Muscle of back (tissue), 13 donors: ENCODE measurements at places on chromosomes 6 and 20.

DNA sequence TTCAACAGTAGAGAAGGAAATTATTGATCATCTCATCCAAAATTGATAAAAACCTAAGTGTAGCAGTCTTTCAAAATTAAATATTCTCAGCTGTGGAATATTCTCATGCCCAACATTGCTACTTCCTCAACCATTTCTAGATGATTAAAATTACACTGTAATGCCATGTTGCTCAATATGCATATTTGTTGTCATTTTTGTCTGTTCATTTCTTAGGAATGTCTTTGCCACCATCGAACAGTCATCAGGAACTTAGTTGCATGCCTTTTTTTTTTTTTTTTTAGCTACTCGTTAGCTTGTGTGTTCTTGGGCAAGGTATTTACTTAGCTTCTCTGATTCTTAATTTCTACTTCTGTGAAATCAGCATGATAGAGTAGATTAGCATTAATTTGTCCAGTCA lies 188.6 kb downstream of the DTNBP1 start:
- DNase-seq, result no peak

GRCh38 chr6:56278171-56278591 lies 30.8 kb upstream of the COL21A1 start:
- peak; percentile 27 for DNase-seq

- DNase-seq, result peak; percentile 91
These were observed 67.1 kb upstream of the ZNFX1 start for GRCh38 chr20:49344975-49345374.

- DNase-seq, result no peak
These were observed 475.3 kb upstream of the NRSN1 start for GRCh38 chr6:23650676-23651075.

DNA sequence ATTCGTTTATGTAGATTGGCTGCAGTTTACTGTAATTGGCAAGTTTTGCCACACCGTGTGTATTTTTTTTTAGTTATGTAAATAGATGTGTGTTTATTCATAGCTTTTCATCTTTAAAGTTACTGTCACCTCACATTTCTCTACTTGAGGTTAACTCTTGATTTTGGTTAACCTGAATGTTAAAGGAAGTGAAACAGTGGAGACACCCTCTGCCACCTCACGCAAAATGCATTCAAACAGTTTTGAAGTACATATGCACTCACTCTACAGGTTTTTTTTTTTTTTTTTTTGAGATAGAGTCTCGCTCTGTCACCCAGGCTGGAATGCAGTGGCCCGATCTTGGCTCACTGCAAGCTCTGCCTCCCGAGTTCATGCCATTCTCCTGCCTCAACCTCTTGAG lies 17.7 kb downstream of the OR2A4 start:
- DNase-seq, result no peak

DNA sequence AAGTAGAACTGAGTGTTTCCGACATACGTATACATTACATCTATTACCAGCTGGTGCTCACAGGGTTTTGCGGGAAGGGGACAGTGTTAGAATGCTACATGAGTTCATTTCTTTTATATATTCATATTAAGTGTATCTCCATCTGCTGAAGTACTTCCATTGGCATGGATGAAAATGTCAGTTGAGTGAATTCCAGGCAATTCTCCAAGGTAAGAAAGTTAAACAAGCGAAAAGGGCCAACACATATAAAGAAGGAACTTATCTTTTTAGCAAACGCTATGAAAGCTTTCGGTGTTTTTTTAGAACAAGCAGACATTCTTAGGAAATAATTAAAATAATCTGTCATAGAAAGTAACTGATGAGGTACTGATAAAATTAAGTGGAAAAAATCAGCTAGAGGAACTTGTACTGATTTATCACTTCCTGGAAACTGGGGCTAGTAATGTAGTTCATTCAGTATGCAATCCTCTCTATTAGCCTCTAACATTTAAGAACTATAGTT lies 34.6 kb downstream of the RNF146 start:
- peak; percentile 71 for DNase-seq

GRCh38 chr6:27492631-27493190 lies 19.8 kb upstream of the ZNF184 start:
- no peak for DNase-seq

DNA sequence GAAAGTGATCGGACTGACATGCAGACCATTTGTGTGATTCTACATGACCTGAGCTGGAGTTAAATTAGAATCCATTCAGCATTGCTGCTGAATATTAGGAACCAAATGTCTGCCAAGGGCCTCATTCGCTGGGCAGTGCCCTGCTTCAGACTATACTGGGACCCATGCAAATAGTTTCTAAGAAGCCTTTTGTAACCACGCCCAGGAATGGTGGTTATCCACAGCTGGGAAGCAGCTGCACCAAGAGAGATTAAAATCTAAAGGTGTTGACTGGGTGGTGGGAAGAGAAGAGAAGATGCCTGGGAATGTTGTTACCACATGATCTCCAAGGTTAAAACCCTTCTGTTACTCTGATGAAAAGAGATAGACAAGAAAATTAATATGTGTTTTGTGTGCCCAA lies 156.8 kb downstream of the PKHD1 start:
- no peak for DNase-seq

DNA sequence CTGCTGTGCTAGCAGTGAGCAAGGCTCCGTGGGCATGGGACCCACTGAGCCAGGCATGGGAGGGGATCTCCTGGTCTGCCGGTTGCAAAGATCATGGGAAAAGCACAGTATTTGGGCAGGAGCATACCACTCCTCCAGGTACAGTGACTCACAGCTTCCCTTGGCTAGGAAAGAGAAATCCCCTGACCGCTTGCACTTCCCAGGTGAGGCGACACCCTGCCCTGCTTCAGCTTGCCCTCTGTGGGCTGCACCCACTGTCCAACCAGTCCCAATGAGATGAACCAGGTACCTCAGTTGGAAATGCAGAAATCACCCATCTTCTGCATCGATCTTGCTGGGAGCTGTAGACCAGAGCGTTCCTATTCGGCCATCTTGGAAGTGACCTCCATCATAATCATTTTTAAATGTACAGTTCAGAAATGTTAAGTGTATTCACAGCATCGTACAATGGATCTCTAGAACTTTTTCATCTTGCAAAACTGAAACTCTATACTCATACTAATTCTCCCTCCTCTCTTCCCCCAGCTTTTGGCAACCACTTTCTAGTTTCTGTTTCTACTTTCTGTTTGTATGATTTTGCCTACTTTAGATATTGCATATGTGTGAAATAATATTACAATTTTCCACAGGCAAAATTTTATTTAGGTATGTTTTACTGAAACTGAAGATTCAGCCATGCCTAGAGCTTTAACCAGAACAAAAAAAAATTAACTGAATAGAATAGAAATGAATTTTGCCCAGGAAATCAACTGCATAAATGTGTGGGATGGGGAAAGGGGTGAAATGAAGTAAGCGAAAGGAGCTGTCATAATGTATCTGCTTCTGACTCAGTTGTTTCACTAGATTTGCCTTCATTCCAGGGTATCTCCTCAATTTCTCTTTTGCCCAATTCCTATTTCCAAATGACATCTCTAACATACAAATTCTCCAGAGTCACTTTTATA lies 100.0 kb downstream of the RWDD2A start:
- DNase-seq, result no peak

DNA sequence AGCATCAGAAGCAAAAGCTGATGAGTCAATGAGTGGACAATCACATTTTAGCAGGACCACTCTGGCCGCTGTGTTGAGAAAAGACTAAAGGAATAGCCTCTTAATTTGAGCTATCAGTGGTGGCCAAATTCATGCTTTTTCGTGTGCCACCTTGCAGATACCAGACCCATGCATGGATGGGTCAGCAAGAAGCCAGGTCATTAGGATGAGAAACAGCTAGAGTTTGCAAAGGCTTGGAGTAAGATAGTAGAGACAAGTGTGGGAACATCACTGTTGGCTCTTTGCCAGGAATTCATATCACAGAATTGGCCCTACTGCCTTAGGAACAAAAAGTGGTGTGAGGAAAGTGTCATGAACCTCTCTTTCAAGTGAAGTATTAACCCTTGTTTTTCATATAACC lies 25.5 kb downstream of the MRAP2 start:
- no peak for DNase-seq

DNA sequence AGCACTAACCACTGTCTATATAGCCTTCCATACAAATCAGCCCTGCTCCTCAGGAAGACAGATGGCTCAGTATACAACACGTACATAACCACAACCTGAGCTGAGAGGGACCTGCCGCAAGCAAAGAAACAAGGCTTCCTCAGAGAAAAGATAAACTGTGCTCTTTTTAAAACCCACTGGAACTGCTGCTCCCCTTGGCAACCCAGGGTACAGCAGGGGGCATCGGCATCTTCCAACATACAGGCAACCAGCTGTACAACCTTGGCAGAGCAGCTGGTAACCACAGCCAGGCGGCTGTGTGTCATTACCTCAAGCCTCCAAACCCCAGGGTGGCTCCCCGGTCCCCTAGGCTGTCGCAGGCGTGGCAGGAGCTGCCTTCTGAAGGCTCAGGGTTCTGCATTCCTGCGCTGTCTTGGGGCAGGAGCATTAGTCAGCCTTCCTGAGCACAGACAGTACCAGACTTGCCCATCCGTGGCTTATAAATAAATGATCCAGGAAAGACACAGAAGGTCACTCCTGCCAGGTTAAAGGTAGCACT lies 249.5 kb downstream of the ADGRG6 start:
- DNase-seq, result peak; percentile 11

DNA sequence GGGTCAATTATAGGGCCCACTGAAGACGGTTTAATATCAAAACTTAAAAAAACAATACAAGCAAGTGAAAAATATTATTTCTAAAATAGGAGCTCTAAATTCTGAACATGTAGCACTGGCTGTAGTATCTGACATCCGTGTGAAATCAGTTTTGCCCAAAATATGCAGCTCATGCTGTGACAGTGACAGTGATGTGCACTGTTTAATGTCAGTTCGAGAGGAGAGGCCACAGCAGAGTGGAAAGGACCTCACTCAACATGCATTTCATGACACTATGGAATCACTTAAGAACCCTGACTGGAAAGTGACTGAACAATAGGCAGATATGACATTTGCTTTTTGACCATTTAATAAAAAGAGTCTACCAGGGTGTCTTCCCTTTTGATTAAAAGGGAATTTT lies 397.0 kb downstream of the FRK start:
- no peak for DNase-seq

DNA sequence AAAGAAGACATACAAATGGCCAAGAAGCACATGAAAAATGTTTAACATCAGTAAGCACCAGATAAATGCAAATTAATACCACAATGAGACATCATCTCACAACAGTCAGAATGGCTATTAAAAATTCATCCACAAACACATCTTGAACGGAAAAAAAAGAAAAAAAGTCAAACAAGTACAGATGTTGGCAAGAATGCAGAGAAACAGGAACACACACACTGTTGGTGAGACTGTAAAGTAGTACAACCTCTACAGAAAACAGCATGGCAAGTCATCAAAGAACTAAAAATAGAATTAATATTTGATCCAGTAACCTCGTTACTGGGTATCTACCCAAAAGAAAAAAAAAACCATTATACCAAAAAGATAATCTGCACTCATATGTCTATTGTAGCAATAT lies 6.5 kb downstream of the STX7 start:
- no peak for DNase-seq

DNA sequence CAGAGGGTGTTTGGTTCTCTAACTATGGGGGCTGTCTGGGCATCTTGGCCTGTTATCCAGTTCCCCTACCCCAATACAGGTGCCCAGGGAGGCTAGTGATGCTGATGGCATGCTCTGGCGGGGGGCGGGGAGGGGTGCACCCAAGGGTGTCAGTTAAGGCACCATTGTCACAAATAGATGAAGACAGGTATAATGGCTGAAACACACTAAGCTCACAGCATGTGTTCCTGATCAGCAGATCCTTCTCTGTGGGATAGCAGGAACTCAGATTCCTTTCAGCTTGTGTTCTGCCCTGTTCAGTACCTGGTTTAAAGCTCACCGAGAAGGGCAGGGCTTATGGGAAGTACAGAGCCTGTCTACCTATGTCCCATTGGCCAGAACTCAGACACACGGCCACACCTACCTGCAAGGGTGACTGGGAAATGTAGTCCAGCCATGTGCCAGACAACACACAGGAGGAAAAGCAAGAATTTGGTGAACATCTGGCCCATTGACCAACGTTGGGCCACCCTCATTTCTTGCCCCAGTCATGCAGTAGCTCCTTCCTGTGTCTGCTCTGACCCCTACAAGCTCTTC lies 3.4 kb upstream of the RSPO4 start:
- no peak for DNase-seq

- no peak for DNase-seq
These were observed 1.9 kb downstream of the SLCO4A1 start for GRCh38 chr20:62644044-62644795.

- DNase-seq, result no peak
These were observed 115.2 kb upstream of the HMGCLL1 start for GRCh38 chr6:55694148-55694547.

DNA sequence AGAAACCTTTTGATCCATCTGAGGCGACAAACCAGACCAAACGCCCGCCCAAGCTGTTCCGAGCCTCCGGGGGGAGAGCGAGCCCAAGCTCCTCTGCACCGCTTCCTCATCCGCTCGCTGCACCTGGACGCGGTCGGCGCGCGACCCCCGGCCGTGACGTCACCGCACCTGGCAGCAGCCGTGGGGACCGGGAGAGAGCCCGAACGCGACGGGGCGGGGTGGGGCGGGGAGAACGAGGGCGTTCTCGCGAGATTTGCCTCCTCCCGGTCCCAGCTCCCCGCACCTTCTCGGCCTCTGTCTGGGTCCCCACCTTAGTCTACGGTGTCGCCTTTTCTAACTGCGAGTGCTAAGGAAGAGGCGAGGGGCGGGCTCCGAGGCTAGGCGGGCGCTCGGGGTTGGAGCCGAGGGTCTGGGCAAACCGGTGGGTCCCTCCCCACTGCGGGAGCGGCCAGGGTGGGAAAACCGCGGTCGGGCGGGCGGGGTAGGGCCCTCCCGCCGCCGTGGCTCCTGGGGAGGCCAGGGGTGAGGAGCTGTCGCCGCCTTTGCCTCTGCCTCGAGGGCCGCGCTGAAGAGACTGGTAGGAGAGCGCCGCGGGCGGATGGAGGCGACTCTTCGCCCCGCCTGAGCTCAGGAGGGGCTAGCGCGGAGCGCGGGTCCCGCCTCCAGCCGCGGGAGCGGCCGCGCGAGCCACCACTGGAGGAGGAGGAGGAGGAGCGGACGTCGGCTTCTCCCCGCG lies at the start of gene CD2AP:
TSS of gene CD2AP (plus strand) at position 293 of the 736 bp plus-strand sequence. CDS start 456 bp downstream, outside the sequence.
- peak; percentile 86 for DNase-seq

GRCh38 chr6:169489563-169490245 lies 212.1 kb downstream of the WDR27 start:
- DNase-seq, result peak; percentile 88

- peak; percentile 52 for DNase-seq
These were observed 14.2 kb upstream of the FOXQ1 start for GRCh38 chr6:1297746-1298145.

DNA sequence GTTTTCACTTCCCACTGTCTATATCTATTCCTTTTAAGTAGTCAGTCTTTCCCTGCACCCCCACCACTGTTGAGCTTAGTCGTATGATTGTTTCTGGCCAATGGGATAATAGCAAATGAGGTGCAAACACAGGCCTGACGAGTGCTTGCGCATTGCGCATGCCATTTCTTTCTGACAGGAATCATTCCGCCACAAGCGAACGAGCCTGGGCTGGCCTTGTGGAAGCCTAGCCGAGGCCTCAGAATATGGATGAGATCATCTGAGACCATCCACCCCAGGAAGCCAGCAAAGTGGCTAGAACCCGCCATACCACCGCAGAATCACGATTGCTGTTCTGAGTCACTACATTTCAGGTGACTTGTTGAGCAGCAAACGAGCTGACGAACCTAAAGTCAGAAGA lies 52.2 kb upstream of the PRL start:
- DNase-seq, result no peak
